ENCODE measurements at places on chromosomes 6 and 20.

DNA sequence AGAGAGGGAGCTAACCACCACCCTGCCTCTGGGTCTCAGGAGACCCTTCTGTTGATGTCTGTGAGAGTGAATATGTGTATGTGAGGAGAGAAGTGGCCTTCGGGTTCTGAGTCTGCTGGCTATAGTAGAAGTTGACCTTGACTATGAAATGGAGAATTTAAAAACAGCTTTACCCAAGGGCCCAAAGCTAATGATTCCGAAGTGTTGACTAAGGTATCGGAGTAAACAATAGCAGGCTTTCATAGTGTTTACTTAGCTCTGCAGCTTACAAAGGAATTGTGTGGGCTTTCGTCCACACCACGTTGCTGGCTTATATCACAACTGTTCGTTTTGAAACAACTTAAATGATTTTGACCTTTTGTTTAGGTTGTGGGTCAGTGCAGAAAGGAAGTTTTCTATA, 126.5 kb upstream of the JAG1 start:
- DNase-seq = no peak

GRCh38 chr20:61259741-61260140, 7.7 kb downstream of the CDH4 start:
- no peak for DNase-seq

DNA sequence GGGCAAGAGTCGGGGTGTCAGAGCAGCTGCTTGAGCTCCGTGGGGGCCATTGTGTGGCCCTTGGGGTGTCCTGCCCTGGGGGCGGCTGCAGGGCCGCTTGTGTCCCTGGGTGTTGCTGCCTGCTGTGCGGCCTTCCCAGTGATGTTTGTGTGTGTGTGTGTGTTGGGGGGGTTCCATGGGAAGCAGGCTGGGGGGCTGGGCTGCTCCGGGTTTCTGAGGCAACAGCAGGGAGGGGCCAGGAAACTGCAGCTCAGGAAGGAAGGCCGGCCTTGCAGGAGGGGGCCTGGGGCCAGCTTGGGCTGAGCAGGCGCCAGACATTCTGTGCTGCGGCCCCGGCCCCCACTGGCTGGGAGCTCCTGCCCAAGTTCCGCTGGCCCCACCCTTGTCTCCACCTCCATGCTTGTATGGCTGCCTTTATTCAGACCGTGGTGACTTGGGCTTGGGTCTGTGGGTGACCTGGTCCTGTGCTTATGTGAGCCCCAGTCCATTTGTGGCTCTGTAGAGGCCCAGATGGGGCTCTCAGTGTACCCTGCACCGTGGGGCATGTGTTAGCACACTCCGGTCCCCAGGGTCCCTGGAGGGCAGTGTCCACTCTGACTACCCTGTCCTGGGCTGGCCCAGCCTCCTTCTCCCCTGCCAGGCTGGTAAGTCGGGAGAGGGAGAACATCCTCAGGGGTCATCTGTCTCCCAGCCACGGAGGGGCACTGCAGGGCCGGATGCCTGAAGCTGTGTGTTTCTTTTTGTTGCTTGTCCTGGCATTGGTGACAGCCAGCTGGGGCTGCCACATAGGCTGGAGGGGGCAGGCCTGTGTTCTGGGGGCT, 4.6 kb upstream of the SOX18 start:
- no peak for DNase-seq

- no peak for DNase-seq
Measured at GRCh38 chr6:25277857-25278256, 1.3 kb upstream of the CARMIL1 start.

DNA sequence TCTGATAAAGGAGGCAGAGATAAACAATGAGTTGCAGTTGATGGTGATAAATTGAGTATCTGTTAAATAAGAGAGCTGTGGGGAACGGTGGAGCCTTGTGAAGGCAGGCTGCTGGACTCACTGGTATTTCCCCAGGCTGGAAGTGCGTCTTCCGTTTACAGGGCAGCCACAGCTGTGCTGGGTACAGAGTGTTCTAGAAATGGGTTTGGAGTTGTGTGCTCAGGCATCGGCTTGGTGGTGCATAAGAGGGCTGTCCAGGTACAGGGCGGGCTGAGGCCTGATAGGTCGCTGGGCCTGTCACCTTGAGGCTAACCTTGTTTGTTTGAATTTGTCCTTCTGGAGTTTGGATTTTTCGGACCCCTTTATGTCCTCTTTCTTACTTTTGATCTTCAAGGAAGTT, 39.3 kb downstream of the ARID1B start:
- no peak for DNase-seq

GRCh38 chr6:26550250-26550993, 12.3 kb downstream of the HMGN4 start:
- no peak for DNase-seq

DNA sequence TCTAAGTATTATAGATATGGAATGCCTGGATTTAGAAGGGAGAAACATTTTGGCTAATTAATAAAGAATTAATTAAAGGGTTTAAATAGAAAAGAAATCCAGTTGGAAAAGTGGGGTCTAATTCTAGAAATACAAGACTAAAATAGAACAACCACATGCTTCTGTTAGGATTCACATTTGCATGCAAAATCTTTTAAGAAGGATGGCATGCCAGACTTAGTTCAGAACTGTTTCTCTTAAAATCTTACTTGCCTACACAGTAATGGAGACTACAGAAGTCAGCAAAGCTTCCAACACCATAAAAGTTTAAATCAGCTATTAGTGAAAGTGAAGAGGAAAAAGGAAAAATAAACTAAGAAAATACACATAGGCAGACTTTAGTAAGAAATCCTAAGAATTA, 32.7 kb upstream of the KATNA1 start:
- DNase-seq = no peak

DNA sequence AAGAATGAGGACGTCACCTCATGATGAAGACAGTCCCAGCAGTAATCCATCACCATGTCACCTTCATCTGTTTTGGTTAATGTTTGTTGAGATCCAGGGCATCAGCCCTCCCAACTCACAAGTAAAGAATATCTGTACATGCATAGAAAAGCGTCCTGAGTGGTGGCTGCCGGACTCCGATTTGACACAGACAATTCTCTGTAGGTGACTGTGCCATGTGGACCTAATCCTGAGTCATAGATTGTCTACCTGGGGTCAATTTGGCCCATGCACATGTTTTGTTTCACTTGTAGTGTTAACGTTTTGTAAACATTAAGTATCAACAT, 168.4 kb upstream of the UST start:
- no peak for DNase-seq

- DNase-seq = no peak
Measured at GRCh38 chr20:53941680-53942471, 128.5 kb downstream of the BCAS1 start.

DNA sequence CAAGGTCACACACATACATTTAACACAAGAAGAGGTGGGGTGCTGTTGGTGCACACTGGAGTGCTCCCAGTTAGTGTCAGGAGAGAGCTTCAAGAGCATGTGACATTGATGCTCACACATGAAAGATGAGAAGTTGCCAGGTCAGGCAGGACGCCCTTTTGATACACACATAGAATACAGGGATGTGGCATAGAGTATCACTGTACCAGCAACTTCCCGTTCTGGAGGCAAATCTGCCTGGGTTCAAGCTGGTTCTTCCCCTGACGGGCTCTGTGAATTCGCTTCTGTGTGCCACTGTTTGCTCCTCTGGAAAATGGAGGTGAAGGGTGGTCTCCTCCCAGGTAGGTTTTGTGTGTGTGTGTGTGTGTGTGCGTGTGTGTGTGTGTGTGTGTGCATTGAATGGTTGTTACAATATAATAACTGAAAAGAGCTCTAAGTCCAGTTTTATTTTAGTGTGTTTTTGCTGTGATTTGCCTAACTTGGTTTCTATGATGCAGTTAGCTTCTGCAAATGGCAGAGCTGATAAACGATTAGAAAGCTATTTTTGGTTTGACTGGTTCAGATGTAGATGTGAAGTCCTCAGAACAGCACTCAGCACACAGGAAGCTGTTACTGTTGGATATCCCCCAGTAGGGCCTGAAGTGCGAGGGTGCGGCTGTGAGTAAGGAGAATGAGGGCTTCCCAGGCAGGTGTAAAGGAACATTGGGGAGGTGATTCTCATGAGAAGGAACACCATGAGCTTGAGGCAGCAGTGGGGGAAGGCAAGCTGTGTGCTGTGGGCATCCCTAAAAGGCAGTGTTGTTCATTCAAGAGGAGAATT, 53.4 kb downstream of the HIVEP1 start:
- no peak for DNase-seq

- DNase-seq = no peak
Measured at GRCh38 chr6:119274197-119274595, 75.4 kb downstream of the MAN1A1 start.

- DNase-seq = no peak
Measured at GRCh38 chr6:167341665-167342655, 17.1 kb downstream of the TTLL2 start.

DNA sequence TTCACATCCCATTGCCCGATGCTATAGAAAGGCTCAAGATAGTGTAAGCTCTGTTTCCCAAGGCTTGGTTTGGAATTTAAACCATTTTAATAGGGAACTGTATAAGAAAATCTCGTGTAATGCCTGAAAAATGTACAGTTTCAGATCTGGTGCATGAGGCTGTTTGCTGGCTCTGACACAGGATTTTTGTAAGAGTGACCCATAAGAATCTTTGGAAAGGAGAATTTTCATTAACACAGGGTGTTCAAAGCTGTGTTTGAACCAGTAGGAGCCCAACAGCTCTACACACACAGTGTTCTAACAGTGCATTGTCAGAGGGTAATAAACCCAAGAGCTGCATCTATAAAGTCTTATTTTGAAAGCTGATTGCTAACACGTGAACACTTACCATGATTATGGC, 293.5 kb downstream of the PRL start:
- DNase-seq = no peak

DNA sequence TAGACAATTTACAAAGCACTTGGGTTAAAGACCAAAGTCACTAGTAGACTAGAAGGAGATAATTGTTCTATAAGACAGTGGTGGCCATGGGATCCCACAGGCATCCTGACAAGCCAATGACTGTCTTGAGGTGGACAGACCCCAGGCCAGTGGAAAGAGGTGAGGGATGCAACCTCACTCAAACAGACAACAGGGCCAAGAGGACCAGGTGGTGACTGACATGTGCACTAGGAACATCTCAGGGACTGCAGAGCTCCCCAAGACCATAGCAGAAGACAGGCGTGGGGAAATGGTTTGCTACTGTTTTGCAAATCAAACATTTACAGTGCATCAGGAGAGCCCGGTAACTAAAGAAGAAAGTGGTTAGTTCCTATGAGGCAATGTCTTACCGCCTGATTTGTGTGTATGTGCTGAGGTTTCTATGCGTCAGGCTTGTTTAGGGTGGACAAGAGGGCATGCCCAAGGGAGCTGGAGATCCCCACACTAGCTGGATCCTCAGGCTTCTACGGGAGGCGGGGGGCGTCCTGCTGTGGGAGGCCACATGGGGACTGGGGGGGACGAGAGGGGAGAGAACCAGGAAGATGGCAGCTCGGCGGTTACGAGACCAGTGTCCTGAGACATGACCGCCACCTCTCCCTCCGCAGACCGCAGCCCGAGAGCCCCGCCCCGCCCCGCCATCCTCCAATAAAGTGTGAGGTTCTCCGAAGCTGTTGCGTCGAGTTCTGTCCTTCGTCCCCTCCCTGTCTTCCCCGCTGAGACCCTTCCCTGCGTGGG, 623 bp upstream of the MRPS26 start:
- DNase-seq = peak; percentile 59

DNA sequence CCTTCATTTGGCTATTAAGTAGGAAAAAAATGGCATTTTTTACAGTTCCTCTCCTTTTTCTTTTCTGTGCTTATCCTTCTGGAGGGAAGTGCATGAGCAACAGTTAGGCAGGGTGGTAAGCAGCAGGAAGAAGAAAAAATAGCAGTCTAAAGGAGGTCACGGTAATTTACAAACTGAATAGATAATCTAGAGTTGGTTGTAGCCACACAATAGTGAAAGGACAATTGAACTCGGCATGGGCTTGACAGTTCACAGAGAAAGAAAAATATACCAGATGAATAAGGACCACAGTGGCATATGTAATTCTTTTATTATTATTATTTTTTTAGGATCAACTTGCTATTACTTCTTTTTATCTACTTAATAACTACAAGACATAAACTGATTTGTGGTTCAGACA, 358.6 kb downstream of the BTBD9 start:
- no peak for DNase-seq

DNA sequence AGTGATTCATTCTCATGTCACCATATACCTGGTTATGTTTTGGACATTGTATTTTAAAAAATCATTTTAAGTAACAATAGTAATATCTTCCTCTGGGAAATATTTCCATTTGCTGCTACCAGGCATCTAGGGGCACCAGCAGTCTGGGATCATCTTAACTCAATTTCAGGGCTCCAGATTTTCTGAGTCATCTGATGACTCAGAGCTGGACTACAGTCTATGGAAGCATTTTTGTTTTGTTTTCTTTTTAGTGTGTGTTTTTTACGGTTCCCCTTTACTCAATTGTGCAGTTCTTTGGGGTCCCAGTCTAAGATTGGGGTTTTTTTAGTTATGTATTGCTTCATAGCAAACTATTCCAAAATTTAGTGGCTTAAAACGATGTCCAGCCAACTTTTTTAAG, 5.7 kb upstream of the FKBP5 start:
- DNase-seq = no peak

GRCh38 chr6:11640486-11640885, 102.9 kb downstream of the TMEM170B start:
- no peak for DNase-seq

GRCh38 chr20:728256-728944, 39.9 kb downstream of the SLC52A3 start:
- DNase-seq = no peak

- DNase-seq = no peak
Measured at GRCh38 chr6:6655805-6656251, 67.3 kb downstream of the LY86 start.

GRCh38 chr6:75344021-75344420, 59.4 kb upstream of the TMEM30A start:
- no peak for DNase-seq

- no peak for DNase-seq
Measured at GRCh38 chr20:2817891-2818595, 1.9 kb downstream of the TMEM239 start.

GRCh38 chr6:111727041-111727440, 121.4 kb upstream of the TRAF3IP2 start:
- no peak for DNase-seq

- DNase-seq = peak; percentile 38
Measured at GRCh38 chr20:60306551-60306950, 348.3 kb downstream of the CDH26 start.
